NCI-H187 treated with DMSO at 0.1 percent for 48 hours (cell line): ENCODE measurements at places on chromosomes 16 and 17.

DNA sequence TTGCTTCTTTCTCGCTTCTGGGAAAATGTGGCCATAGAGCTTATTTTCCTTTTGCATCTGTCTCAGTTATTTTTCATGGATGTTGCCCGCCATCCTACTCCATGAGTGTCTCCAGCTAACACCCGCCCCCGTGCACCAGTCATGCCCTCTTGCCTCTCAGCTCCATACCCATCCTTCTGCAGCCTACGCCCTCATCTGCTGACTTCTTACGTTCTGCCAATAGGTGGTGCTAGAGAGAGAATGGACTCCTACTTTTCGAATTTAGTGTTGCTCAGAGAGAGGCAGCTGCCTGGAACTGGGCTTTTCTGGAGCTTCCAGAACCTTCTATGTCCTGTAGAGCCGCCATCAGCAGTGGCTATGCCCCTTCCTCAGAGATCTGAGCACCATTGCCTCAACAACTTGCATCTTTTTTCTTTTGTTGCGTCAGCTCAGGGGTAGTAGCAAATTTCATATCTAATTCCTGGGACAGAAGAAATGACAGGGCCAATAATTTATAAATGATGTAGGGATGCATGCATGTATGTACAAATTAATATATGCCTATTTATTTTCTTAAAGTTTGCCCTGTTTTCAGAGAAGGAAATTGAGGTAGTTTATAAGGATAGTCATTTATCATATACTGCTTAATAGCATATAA is 119.7 kb upstream of the MYOCD start:
- no peak for DNase-seq

DNA sequence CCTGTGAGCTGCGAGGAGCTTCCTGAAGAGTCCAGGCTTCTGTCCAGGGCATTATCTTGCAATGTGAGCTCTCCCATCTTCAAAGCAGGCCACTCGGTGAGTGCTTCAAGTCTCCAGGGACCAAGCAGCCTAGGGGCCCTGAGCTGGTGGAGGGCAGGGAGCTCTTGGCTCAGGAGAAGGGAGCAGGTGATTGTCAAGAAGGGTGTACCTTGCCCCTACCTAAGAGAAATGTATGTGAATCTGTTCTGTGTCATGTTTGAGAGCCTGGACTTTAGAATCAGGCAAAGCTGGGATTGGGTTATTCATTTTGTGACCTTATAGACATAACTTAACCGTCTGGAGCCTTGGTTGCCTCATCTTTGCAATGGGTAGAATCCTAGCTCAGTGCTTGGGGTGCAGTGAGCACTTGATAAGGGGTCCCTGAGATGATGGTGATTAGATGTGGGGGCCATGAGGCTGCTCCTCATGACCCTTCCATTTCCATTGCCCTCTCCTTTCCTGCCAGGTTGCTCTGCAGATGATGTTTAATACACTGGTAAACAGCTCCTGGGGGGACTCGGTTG is 15.9 kb downstream of the ZNF768 start:
- no peak for DNase-seq

DNA sequence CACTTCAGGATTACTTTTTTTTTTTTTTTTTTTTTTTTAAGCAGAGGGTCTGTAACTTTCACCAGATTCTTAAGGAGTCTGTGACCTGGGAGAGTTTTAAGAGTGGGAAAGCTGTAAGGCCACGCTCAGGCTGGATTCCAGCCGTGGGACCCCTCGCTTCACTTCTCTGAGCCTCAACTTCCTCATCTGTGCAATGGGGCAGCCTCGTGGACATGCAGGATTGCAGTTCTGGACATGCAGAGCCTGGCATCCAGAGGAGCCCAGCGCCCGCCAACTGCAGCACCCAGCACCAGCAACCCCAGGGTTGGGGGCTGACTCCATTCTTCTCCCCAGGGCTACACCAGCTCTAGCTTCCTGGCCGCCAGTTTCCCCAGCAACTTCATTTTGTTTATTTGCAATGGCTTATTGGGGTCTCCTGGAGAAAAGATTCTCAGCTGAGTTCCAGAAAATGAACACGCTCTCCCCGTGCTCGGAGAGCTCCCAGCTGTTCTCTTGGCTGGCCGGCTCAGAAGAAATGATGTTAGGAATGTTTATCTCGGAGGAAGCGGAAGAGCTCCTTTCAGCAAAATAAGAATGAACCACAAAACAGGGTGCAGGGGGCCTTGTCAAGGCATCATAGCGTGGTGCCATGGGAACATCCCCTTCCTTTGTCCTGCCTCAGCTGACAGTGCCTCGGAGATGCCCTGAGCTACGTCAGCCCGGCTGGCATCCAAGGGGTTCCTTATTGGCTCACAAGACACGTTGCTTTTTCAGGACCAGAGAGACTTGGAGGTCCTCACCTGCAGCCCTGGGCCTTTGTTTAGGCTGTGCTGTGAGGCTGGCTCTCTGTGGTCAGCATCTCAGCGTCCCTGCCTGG is 22.9 kb upstream of the ZCCHC14 start:
- DNase-seq: no peak

GRCh38 chr17:45719335-45720071 is 64.6 kb upstream of the CRHR1 start:
- DNase-seq: no peak

DNA sequence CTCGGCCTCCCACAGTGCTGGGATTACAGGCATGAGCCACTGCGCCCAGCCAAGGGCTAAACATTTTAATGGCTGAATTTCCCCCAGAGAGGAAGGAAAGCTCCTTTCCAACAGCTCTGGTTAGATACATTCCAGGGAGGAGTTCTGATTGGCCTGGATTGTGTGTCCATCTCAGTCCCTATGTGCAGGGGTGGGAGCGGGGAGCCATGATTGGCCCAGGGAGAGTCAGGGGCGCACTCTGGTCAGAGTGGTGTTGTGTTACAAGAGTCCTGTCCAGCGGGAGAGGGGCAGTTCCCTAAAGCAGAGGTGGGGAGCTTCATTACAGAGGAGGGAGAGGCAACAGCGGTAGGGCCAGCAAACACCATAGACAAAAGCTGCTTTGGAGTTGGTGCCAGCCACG is 75.0 kb downstream of the RAP1GAP2 start:
- DNase-seq: no peak

- DNase-seq: no peak
These were observed 90.3 kb downstream of the KATNIP start for GRCh38 chr16:27640277-27640600.

GRCh38 chr17:9383826-9384225 is 191.8 kb downstream of the STX8 start:
- no peak for DNase-seq

DNA sequence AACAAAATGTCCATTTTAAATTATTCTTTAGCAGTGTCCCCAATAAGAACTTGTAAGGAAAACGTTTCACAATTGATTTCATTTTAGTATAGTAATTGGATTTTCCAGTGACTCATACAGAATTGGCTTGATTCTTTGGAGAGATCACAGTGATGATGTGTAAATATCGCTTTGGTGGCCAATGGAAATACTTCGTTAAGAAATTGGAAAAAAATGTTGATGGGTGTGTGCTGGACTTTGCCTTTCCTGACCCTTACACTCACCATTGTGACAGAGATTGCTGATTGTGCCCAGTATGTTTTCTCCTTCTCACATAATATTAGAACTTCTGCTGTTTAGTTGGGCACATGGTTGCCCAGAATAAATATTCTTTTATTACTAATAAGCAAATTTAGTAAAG is 7.4 kb upstream of the EFCAB13 start:
- DNase-seq: no peak

DNA sequence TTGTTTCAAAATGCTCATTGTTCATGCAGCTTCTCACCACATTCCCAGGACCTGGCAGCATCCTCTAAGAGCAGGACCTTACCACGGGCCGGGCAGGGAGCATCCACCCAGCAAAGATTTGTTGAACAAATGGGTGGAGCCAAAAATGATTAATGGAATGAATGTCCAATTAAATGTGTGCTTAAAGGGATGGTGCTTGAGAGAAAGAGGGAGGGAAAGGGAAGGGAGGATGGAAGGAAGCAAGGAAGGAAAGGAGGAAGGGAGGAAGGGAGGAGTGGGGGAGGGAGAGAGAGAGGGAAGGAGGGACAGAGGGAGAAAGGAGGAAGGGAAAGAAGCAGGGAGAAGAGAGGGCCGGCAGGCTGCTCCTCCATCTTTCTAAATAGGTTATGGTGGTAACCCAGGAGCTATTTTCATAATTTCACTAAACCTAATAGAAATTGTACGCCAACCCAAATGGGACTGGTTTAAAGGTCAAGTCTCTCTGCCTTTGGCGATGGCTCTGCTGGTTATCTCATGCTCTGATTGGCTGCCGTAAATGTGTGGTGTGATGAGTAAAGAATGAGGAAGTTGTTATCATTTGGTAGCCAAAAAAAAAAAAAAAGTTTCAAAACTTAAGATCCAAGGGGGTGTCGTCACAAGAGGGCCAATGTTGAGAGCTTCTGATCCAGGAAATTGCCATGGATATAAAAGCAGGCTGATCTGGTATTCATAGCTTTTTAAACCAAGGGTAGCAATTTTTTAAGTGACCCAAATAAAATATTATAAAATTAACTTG is 126.7 kb upstream of the FOXF1 start:
- no peak for DNase-seq

GRCh38 chr16:1458977-1459341 is 14.6 kb upstream of the CCDC154 start:
- no peak for DNase-seq

- no peak for DNase-seq
These were observed 45.7 kb downstream of the TMEM186 start for GRCh38 chr16:8751481-8752311.

DNA sequence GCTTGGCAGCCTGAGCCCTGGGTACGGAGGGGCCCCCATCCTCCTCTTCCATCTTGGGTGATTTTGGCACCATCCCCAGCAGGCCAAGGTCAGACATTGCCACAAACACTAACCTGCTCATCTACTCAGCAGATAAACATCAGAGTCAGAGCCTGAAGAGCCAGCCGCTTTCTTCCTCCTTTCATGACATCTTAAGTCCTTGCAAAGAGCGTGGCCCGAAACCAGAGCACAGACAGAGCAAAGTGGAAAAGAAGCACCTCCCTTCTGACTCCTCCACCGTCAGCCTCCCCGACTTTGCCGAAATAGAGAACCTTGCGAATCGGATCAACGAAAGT is 60.4 kb upstream of the RPH3AL start:
- DNase-seq: no peak

GRCh38 chr17:33073416-33073815 is 81.8 kb downstream of the SPACA3 start:
- no peak for DNase-seq

DNA sequence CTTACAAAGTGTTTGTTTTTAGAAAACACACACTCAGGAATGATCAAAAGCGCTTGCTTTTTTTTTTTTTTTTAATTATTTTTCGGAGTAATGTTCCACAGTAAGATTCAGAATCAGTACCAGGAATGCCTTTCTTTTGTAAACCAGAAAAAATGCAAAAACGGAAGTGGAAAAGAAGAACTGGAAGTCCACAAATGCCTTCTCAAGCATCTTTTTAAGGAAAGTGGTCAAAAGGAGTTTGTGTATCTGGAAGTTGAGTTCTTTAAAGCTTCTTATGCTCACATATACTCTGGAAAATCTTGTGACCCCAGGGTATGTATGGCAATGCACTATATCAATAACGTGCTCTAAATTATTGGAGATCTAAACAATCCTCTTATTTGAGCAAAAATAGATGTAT is 126.0 kb downstream of the ABCA8 start:
- no peak for DNase-seq

GRCh38 chr17:42031584-42031983 is 11.7 kb downstream of the NKIRAS2 start:
- DNase-seq: no peak

DNA sequence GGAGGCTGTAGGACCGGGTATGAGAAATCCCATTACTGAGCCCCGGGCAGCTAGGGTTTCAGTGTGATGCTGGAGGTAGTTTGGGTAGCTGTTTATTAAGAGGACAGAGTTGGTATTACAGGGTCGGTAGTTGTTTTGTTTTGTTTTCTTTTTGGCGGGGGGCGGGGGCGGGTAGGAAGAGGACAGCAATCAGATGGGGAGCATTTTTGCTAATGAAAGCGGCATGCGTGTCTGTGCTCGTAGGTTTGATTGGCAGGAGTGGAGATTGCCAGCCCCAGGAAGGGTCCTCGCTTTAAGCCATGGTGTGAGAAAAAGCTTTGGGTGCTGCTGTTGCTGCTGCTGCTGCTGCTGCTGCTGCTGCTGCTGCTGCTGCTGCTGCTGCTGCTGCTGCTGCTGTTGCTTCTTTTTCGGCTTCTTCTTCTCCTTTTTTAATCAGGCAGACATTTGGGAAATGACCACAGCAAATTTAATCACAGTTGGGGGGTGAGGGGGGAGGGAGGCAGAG is 498.5 kb upstream of the ZFHX3 start:
- no peak for DNase-seq

- no peak for DNase-seq
These were observed 22.5 kb downstream of the KCTD19 start for GRCh38 chr16:67304020-67304419.

GRCh38 chr16:70476272-70477020 is 22.1 kb downstream of the FCSK start:
- no peak for DNase-seq

- DNase-seq: no peak
These were observed 2.4 kb downstream of the MLKL start for GRCh38 chr16:74698222-74698621.

DNA sequence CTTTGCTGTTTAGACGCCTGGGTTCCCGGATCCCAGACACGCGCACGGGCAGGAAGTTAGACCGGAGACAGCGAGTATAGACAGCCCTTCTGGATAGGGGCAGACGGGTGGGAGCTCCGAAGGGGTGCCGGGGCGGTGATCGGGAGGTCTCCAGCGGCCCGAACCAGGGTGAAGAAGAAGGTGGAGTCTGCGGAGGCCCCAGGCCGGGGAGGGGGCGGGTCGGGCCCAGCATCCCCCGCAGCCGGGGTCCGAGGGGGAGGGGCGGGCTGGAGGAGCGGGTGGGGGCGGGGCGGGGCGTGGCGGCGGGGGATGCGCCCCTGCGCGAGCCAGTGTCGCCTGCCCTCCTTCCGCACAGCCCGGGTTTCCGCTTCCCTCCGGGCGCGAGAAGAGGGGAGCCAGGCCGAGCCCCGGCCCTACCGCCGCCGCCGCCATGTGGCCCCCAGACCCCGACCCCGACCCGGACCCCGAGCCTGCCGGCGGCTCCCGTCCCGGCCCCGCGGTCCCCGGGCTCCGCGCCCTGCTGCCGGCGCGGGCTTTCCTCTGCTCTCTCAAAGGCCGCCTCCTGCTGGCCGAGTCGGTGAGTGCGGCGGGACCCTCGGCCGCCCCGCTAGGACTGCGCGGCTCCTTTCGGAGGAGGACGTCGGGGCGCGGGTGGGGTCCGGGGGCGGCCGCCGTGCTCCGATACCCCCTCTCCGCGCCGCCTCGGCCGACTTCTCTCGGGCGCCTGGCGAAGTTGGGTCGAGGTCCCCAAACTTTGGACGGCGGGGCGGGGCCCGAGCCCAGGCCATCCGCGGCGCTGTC is at the start of gene CMTM3:
Gene CMTM3, plus strand, starts transcription at position 329 of the 801 bp plus-strand sequence. Its CDS starts 102 bp downstream, at position 431.
- DNase-seq: no peak
